ENCODE measurements at places on chromosomes 7 and 10.

- DNase-seq = no peak
Measured at GRCh38 chr10:80280071-80280800, 9.2 kb downstream of the MAT1A start.

GRCh38 chr10:4331150-4331549 lies 494.9 kb upstream of the AKR1E2 start:
- no peak for DNase-seq

DNA sequence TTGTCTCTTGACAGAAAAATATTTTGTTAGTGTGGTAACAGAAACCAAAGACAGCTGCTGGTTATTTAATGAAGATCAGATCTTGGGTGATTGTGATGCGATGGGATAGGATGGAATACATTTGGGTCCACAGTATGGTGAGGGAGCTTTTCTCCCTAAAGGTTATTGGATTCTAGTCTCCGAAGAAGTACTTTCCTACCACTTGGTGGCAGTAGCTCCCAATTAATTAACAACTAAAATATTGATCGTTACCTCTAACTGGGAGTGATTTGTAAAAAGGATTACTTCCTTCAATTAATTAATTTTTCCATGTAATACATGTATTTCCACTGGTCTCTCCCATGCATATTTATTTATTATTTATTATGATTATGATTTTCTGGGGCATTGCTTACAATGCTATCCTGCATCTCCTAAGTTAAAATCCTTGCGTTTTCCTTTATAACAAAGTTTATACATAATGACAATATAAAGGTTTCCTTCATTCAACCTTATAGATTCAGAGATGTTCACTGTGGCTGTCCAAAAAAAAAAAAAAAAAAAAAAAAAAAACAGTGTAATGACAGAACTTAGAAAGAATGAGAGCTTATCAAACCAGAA lies 25.6 kb downstream of the TMEM196 start:
- no peak for DNase-seq

DNA sequence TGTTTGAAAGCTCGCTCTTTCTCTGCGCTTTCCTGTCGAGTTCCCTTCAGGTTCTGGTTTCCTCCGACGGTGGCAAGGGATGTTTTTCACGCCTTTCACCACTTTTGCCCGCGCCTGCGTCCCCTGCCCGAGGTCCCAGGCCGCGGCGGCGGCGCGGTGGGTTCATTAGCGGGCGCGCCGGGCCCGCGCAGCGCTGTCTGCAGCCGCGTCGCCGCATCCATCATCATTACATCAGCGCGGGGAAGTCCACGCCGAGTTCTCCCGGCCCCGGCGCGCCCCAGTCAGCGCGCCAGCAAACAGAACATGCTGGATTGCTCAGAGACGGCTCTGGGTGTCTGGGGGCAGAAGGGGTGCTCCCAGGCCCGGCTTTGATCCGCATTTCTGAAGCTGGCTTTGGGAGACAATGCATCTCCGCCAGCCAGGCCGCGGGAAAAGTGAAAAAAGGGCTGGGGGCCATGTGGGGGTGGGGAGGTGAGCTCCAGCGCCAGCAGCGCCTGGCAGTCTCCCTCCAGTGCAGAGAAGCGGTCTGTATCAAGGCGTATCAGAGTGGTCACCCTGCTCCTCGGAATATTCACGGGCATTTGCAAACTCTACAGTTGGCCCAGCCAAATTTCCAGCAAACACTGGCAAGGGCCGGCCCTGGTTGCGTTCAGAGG lies 8.9 kb downstream of the GLI3 start:
- peak; percentile 11 for DNase-seq

DNA sequence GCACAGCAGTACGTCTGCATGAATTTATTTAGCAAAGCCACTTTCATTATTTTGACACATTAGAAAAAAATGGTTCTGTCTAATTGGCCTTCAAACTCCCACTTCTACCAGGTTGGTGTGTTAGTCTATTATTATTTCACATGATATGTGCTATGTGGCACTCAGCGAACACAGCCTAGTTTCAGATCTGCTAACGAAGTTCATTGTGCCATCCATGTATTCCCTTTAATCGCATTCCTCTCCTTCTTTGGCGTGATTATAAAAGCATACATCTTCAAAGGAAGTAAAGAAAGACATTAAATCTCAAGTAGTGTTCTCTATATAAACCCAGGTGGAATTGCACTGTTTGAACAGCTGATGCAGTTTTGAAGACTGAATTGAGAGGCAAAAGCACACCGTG lies 96.4 kb upstream of the CACNA2D1 start:
- DNase-seq = no peak

- DNase-seq = no peak
Measured at GRCh38 chr7:103888603-103889153, 100.8 kb downstream of the RELN start.

DNA sequence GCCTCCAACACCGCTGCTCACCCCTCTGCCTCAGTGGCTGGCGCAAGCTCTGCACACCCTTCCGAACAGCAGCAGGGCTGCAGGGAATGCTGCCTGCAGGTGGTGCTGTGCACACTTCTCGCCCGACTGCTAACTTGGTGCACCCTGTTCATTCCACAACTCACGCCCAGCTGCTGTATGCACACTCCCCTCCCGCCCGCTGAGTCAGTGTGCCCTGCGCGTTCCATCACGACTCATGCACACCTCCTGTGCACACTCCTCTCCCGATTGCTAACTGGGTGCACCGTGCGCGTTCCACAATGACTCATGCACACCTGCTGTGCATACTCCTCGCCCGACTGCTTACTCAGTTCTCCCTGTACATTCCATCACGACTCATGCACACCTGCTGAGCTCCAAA lies 21.5 kb downstream of the ADARB2 start:
- DNase-seq = peak; percentile 46

- no peak for DNase-seq
Measured at GRCh38 chr7:39952803-39953202, 2.7 kb downstream of the CDK13 start.

DNA sequence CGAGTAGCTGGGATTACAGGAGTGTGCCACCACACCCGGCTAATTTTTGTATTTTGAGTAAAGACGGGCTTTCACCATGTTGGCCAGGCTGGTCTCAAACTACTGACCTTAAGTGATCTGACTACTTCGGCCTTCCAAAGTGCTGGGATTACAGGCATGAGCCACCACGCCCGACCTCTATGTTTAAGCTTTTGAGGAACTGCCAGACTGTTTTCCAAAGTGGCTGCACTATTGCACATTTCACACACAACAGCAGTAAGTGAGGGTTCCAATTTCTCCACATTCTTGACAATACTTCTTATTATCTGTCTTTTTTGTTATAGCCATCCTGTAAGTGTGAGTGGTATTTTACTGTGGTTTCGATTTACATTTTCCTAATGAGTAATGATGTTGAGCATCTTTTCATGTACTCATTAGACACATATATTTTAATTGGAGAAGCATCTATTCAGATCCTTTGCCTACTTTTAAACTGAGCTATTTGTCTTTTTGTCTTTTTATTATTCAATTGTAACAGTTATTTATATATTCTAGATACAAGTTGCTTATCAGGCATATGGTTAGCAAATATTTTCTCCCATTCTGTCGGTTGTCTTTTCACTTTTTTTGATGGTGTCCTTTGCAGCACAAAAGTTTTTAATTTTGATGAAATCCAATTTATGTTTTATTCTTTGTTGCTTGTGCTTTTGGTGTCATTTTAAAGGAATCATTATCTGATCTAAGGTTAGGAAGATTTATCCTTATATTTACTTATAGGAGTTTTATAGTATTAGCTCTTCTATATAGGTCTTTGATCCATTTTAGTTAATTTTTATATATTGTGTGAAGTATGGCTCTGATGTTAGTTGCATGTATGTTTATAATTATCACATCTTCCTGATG lies 12.8 kb upstream of the IRF5 start:
- no peak for DNase-seq

GRCh38 chr7:154242709-154243108 lies 190.5 kb downstream of the DPP6 start:
- no peak for DNase-seq

GRCh38 chr7:155589001-155589980 lies 42.9 kb upstream of the CNPY1 start:
- no peak for DNase-seq

GRCh38 chr7:75945297-75946168 lies 30.6 kb downstream of the POR start:
- no peak for DNase-seq

DNA sequence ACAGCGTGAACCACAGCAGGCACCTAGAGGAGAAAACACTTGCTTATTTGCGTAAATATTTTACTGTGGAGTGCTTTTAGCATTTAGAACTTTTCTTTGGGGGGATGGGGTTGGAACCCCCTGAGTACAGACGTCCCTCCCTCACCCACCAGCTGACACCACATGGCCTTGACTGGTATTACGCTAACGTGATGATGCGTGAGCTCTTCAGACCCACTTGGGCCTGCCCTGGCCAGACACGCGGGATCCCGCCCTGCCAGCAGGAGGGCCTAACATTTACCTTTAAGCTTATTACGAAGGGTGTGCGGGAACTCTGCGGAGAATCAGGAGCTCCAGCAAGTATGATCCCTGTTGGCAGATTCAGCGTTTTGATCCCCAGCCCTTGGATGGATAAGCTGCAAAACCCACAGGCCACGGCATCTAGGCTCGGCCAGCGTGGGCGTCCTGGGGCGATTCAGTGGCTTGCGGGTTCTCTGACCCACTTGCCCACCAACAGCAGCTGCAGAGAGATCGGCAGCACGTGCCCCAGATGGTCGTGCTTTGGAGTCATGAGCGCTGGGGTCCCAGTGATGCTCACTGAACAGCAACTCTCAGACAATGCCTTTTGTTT lies 545.5 kb upstream of the FOXK1 start:
- no peak for DNase-seq

DNA sequence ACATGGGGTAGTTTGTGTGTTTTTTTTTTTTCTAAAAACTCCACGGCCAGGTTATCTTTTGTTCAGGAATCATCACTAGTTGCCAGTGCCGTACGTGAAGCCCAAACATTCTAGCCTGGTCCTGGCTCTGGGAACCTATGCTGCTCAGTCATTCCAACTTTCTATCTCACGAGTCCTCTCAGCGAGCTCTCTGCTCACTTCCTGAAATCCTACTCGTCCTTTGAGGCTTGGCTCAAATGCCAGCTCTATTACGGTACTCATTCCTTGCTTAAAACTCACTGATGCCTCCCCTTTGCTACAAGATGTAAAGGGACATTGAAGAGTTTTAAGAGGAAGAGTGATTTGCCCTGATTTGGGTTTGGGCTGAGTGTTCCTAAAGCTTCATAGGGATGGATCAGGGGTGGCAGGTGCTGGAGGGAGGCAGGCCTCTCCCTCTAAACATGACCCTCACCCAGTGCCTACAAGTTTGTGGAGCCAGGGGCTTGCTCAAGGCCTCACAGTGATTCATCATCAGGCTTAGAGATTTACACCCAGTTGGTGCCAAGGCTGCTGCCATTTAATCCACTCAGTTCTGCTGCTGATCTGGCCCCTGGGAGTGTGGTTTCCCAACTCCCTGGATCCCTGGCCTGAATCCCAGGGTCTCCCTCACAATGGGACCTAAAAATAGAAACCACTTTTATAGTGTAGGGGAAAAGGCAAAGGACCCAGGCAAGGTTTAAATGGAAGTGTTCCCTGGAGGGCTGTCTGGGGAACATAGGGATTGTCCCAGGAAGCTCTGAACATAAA lies 46.1 kb upstream of the R3HCC1L start:
- no peak for DNase-seq

- DNase-seq = no peak
Measured at GRCh38 chr7:39005461-39005860, 27.8 kb downstream of the POU6F2 start.

DNA sequence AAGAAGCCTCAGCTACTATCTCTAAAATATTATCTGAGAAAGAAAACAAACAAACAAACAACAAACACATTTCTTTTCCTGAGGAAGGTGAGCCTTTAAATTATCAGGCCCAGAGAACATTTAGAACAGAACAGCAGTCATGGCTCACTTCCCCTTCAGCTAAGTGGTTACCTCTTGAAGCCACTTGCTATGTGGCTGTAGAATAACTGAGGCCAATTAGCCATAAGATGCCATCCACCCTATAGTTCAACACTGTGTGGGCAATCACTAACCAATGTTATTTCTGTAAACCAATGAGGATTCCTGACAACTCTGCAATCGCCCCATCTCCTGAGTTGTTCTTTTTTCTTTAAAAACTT lies 3.7 kb upstream of the UPP1 start:
- no peak for DNase-seq

DNA sequence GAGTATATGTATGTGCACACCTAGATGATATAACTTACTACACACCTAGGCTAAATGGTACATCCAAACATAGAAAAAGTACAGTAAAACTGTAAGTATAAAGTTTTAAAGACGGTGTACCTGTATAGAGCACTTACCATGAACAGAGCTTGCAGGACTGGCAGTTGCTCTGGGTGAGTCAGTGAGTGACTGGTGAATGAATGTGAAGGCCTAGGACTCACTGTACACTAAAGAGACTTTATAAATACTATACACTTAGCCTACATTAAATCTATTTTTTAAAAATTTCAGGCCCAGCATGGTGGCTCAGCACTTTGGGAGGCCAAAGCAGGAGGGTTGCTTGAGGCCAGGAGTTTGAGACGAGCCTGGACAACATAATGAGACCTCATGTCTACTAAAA lies 195.3 kb downstream of the FZD1 start:
- DNase-seq = no peak

- no peak for DNase-seq
Measured at GRCh38 chr10:70135046-70135445, 2.4 kb upstream of the AIFM2 start.

DNA sequence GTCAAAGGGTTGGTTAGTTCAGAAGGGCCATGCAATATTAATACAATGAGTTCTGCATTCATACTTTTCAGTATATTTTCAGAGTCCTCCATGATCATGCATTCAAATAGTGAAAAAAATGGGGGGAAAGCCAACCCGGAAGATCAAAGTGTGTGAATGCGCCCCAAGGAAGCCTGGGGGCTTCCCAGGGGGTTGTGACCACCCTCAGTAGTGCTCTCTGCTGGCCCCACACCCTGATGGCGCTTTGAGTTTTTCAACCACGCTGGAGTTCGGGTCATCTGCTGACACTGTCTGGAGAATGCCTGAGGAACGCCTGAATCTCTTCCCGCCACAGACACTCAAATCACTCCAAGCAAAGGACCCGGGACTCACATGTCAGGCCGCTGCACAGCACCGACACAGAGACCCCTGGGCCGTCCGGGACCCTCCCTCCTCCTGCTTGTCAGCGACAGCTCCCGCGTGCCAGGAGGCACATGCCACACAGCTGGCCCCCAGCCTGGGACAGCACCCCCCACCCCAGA lies 1.0 kb downstream of the TNS3 start:
- DNase-seq = no peak

DNA sequence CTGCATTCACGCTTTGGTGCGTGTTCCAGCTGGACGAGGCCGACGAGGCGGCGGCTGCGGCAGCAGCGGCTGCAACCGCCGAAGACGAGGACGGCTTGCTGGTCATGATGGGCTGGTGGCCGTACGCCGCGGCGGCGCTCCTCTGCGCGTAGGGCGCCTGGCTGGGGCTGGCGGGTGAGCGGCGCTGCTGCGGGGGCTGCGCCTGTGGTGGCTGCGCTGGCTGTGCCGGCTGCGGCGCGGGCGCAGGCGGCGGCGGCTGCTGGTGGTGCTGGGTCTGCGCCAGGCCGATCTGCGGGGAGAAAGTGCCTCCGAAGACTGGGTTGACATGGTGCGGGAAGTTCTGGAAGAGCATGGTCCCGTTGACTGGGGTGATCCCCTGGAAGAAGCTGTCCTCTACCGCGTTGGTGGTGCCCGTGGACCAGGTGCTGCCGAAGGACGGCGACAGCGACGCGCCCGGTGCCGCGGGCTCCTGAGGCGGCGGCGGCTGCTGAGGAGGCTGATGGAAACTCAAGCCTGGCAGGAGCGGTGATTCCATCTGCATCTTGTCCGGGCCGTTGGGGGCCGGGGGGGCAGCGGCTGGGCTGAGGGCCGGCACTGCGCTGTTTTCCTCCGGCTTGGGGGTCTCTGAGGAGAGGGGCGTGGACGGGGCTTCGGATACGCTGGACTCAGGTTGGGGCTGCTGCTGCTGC lies 51.1 kb downstream of the CPEB3 start:
- peak; percentile 51 for DNase-seq

Measured in stimulated activated CD4-positive, alpha-beta T cell treated with anti-CD3 and anti-CD28 coated beads, Interleukin-2, amount 100 ng/mL, for 24 hours (primary cell).